Cardiac fibroblast (primary cell): ENCODE measurements at places on chromosomes 11 and 22.

DNA sequence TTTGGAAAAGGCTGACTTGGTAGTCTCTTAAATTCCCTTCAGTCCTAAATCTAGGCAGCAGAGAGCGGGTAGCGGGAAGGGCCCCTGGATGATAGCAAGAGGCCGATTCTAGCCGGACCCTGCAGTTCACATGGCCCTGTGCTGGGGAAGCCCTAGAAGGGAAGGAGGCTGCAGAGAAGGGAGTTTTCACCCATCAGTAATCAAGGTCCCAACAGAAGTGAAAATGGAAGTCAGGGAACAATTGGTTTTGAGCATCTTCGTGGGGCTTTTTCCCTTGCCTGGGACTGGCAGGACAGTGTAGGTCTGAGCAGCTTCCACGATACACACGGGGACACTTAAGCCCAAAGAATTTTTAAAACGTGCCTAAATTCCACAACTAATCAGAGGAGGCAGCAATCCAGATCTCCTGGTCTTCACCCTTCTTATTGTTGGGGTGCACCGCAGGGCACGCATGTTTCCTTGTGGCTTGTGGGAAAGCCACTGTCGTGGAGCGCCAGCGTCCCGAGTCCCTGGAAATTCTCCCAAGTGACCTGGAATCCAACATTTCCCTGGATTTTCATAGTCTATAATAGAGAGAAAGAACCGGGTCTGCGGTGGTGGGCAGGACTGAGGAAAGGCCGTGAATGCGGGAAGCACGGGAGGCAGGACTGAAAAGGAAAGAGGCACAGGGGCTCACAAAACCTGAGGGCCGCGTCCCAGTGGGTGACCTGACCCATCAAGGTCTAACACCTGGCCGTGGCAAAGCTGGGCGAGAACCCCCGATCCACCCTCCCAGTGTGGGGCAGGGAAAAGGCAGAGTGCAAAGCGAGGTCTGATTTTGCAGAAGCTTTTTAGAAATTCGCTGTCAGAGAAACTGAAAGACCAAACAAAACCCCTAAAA, 846 bp upstream of the OAF start:
- DNase-seq: no peak

GRCh38 chr11:121149116-121149515, 48.1 kb downstream of the TECTA start:
- no peak for DNase-seq

GRCh38 chr22:38454353-38455075, 485 bp downstream of the KCNJ4 start:
- DNase-seq: no peak

- DNase-seq: peak; percentile 36
Observed at GRCh38 chr22:16866167-16866566, 41.0 kb upstream of the XKR3 start.

DNA sequence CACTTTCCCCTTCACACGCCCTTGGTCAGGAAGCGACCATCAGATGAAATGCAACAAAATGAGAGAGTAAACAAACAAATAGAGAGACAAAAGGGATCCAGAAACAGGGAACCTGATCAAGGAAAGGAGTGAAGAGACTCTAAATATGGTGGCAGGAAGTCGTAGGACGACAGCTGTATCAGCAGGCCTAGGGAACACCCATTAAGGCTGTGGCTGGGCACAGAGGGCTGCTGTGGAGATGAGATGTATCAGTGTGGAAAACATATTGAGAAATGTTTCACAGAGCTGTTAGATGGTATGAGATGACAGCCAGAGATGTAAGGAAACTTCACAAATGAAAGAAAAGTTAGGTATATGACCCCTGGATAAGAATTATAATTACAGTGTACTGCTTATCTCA, 155.8 kb upstream of the MTMR2 start:
- DNase-seq: no peak

DNA sequence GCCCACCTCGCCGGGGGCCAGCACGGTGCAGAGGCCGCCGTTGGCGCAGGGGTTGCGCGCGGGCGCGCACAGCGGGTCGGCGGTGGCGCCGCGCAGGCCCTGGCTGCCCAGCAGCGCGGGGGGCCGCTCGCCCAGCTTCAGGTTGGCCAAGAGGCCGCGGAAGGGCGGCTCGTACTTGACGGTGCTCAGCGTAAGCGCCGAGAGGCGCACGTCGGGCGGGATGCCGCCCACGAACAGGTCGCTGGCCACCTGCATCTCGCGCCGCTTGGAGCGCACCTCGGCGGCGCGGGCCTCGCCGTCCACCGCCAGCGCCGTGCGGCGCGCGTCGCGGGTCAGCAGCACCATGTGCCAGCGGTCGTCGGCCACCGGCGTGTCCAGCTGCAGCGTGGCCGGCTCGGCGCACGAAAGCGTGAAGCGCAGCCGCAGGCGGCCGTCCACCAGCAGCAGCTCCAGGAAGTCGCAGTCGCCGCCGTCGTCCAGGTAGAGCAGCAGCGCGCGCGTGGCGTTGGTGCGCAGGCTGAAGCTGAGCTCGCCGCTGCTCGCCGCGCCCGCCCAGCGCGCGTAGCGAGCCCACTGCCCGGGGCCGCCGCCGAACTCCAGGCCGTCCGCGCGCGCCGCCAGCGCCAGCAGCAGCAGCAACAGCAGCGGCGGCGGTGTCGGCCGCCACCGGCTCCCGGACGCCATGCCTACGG, 9.8 kb downstream of the NRXN2 start:
- peak; percentile 13 for DNase-seq

DNA sequence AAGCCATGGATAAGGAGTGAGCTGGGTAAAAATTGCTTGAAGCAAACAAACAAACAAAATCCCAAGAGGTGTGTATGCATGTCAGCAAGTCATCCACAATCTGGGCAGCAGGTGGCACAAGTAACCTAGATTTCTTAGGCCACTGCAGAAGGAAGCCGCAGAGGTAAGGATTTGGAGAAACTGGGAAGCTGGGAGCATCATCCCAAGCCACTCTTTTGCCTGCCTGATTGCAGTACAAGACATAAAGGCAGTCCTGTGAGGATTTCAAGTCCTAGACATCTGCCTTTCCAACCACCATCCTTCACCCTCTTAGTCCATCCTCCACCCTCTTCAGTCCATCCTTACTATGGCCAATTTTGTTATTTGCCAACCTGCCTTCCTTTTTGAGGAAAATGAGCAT, 67.2 kb upstream of the BMAL1 start:
- peak; percentile 90 for DNase-seq

GRCh38 chr22:23037429-23038333, 32.6 kb upstream of the GNAZ start:
- no peak for DNase-seq

DNA sequence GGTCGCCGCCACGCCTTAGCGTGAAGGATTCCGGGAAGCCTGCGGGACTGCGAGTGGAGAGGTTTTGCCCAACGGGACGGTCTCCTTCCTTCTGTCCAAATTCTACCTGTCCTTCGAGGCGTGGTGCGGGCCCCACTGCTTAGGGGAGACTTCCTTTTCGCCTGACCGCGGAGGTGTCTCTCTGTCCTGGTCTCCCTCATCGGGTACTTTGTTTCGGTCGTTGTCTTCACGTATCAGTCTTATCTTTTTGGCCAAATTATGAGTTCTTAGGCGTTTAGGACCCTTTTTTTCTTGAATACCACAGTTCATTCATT, 388 bp downstream of the HINFP start:
- DNase-seq: no peak

GRCh38 chr11:35142481-35143075, 3.6 kb downstream of the CD44 start:
- peak; percentile 44 for DNase-seq

- DNase-seq: peak; percentile 48
Observed at GRCh38 chr11:62048100-62048499, 75.7 kb upstream of the INCENP start.

DNA sequence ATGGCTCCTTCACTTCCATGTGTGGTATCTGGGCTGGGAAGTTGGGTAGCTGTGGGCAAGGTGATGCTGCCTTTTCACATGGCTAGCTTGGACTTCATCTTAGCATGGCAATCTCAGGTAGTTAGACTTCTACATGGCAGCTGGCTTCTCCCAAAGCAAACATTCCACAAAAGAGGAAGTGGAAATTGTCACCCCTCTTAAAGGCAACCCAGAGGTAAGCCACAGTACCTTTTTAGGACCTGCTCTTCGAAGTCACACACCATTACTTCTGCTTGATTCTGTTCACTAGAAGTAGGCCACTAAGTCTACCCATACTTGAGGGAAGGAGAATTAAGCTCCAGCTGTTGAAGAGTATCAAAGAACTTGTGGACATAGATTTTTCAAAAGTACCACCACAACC, 25.9 kb downstream of the TUG1 start:
- no peak for DNase-seq

- DNase-seq: no peak
Observed at GRCh38 chr11:75249704-75250103, 9.1 kb downstream of the TPBGL start.
